ENCODE measurements at places on chromosomes 1 and 21.

DNA sequence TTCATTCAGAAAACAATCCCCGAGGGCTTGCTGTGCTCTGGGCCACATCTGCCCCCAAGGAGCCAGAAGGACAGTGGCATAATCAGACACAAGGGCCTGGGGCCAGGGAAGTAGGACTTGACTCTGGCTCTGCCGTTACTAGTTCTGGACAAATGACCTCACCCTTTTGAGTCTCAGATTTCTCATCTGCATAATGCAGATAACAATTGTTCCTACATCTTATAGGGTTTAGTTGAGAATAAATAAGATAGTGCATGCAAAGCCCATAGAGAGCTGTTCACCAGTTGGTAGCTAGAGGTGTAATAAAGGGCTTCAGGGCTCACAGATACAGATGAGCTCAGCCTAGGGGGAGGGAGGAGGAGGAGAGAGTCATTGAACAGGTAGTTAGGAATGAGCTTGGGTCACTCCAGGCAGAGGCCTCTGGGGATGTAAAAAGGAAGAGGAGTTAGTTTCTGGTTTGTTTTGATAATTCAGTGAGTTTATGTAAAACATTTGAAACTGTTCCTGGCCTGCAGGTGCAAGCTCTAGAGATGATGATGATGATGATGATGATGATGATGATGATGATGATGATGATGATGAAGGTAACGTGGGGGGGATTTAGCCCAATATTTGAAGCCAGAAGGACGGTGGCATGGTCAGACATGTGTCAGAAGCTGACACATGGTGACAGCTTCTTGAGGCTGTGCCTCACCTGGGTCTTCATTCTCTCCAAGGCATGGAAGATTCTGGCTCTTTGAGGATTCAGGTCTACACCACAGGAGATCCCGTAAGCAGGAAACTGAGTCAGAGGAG, 858 bp downstream of the LACTBL1 start:
- no peak for DNase-seq

DNA sequence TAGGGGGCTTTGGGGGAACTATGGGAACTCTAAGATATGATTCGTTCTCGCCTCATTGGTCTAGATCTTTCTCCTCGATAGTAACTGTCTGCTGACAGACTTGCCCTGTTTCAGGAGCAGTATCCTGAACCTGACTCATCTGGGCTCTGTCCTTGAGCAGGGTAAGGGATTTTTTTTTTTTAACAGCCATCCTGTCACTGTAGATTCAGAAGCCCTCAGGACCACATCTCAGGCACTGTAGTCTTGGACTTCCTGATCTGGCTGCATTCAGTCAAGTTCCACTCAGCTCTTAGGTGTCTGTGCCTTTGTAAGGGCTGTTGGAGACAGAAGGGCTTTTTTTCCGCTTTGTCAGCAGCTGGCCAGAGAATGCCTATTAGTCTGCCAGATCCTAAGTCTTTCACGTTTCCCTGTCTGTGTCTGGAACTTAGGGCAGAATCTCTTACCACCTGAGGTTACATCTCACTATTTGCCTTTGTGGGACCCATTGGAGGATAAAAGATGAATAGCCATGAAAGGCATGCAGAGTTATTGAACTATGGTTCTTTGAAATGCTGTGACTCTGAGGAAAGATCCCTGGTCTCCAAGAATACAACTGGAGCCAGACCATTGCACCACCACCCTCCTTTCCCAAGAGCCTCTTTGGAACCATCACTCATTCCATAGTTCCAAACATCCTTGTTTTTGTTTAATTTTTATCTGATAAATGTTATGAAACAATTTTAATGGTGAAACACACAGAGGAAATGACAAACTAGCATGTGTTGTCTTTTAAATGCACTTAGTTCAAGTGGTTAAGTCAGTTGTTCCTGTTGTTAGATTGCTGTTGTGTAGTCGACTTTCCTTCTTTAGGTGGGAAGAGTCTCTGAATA, 49.7 kb upstream of the MACF1 start:
- no peak for DNase-seq

- no peak for DNase-seq
These were observed 126.2 kb upstream of the ETS2 start for GRCh38 chr21:38679534-38679933.

- DNase-seq: no peak
These were observed 13.2 kb upstream of the BCAR3 start for GRCh38 chr1:93694819-93695218.

DNA sequence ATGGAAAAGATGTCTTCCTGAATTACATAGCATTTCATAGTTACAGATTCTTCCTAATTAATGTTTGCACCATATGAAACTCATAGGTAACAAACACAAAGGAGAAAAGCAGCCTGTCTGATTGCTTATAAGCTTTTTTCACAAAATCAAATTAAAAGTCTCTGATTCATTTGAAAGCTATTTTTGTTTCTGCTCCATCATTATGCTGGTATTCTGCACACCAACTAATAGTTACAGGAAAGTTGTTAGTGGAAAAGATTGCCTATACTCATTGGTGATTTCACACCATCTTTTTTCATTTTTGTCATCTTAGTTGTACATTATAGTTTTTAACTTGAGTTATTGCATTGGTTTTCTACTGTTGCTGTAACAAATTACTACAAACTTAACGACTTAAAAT, 70.0 kb downstream of the PRKAA2 start:
- no peak for DNase-seq

DNA sequence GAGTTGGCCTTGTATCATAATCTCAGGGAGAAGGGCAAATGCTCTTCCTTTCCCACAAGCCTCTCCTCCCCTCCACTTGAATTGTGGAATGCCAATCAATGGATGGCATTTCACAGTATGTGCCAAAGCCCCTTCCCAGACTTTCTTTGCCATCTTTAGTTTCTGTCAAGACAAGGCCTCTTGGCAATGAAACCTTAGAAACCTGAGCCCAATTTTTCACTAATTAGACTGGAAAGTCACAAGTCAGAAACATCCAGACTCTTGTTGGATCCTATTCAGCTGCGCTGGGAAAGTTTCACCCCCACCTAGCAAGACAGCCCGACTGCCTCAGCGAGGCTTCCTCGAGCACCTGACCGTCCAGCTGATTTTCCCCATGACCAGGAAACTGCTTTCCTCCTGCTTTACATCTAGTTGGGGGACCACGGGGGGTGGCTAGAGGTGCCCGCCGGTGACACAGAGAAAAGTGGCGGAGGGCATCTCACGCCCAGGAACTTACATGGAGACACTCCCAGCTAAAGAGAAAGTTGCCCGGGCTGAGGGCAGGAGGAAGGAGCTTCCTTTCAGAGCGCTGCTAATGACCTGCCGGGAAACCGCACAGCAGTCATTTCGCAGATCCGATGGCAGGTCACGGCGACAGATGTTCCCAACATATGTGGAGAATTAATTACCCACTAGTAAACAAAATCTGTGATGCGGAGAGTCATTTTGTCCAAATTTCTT, 302.6 kb upstream of the RRP15 start:
- no peak for DNase-seq

- no peak for DNase-seq
These were observed 109.1 kb upstream of the GADD45A start for GRCh38 chr1:67575861-67576260.

GRCh38 chr1:241610056-241610815, 29.9 kb downstream of the CHML start:
- no peak for DNase-seq

DNA sequence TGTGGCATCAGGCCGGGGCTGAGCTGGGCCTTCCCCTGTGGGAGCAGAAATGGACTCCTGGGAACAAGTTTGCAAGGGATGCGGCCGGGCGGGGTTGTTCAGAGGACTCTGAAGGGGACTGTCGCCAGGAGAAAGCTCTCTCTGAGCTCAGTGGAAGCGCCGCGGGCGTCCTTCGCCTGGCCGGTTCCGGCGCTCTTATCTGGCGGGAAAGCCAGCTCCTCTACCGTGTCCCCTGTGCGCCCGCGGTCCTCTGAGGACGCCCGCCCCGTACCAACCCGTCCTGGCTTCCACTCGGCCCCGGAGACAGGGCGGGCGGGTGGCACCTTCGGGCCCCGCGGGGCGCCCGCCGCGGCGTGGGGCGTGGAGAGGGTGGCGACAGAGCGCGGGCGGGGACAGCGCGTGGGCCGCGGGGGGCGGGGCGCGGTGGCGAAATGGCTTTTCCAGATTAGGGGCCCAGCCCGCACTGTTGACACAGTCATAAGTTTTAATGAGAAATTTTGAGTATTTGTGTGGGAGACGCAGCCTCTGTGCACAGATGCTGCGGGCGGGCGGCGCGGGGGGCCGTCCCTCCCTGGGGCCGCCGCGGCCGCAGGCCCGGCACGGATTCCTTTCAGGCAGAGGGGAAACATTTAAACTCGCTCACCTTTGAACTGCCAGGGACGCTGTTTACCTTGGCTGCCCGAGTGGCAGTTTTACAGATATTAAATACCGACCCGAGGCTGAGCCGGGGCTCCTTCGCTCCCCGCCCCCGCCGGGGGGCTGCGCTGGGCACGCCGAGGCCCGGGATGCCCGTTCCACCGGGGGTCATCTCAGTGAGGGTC, 70.2 kb downstream of the FOXD2 start:
- DNase-seq: peak; percentile 4

GRCh38 chr1:38456531-38456876, 403.1 kb downstream of the RRAGC start:
- no peak for DNase-seq

- DNase-seq: no peak
These were observed 3.7 kb downstream of the RNF19B start for GRCh38 chr1:32960819-32961355.

DNA sequence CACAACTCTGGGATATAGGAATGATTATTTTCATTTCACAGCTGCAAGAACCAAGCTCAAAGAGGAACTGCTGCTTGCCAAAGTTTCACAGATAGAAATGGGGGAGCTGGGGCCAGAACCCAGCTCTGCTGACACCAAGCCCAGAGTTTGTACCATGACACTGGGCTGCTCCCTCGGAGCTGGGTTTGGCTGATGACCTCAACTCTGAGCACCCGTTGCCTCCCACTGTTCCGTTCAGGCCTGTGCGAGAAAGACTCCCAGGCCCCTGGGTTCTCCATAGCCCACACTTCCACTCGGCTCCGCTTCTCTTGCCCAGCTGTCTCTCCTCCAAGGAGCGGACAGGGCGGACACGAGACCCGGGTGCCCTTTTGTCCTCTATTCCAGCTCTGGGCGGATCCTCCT, 55.2 kb downstream of the NGF start:
- no peak for DNase-seq

DNA sequence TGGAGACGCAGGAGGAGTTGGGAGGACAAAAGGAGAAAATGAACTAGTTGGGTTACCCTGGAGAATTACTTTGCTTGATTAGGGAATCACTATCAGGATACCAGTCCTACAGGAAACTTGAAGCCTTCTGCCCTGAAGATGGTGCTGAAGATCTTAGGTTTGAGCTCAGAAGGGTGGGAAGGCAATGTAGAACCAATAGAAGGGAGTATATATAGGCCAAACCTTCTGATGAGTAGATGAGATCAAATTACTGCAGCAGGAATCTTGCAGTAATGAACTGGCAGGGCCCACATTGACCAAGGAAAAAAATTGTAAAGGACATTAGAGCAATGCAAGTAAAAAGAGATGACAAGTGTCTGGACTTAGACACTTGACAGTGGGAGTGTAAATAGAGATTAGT, 116.3 kb upstream of the CACYBP start:
- no peak for DNase-seq

GRCh38 chr1:189682591-189682990, 795.1 kb downstream of the BRINP3 start:
- no peak for DNase-seq

DNA sequence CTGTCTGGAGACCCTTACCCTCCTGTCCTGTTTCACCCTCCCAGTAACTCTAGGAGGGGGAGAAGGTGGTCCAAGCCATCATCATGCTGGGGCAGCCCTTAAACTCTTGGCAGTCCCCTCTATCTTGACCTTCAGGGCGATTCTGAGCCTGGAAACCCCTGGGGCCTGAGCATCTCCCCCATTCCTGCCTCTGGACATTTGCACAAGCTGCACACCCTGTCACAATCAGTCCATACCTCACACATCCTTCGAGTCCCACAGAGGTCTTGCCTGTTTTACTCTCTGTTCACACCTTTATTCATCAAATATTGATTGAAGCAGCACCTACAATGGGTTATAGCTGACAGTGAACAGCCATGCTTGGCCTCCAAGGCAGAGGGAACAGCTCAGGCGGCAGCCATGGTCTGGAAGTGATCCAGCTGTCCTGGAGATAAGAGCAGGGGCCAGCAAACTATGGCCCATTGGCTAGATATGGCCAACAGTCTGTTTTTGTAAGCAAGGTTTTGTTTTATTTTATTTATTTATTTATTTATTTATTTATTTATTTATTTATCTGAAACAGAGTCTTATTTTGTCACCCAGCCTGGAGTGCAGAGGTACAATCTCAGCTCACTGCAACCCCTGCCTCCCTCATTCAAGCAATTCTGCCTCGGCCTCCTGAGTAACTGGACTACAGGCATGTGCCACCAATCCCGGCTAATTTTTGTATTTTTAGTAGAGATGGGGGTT, 7.1 kb upstream of the FAM131C start:
- no peak for DNase-seq

GRCh38 chr1:201137579-201138310, 10.8 kb upstream of the ASCL5 start:
- no peak for DNase-seq

DNA sequence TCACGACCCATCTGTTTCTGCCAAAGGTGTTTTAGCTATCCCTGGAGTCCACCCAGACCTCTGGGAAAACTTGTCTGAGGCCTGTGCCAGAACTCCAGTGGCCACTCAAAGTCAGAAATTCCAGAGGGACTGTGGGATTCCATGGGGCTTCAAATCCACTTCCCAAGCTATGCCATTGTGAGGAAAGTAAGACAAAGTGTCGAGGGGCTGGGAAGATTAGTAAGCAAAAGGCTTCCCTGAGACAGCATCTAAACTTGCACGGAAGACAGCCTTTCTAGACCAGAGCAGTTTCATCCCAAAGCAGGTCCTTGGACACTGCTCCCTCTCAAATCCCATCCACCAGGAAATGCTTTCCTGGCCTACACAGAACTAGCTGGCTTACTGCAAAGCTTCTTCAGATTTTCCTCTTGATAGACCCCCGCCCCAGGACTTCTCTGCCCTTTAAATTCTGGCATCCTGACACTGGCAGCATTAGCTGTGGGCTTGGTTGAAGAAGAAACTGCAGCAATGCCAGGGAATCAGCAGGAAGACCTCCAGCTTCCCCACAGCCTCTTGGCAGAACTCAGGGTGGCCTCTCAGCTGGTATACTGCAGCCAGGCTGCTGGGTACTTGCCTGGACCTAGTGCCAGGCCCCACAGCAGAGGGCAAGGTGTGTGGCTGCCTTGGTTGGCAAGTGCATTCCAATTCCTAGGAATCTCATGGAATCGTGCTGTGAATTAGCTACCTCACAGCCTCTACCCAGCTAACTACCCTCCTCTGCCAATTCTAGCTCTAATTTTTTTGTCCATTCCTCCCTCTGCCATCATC, 27.3 kb upstream of the LMX1A start:
- no peak for DNase-seq

All from stimulated activated CD4-positive, alpha-beta T cell treated with anti-CD3 and anti-CD28 coated beads, TNF-alpha, amount 100 ng/mL, for 4 hours (primary cell).